Tibial nerve (tissue), 4 donors: ENCODE measurements at places on chromosomes 7 and 10. TPM values are rescaled to one million over a fixed set of nuclear protein-coding genes. Genes with fewer than 3 reads are reported as not detected.

- no peak for DNase-seq
Observed at GRCh38 chr10:3531670-3532069, 253.3 kb downstream of the KLF6 start.

PRLHR gene
- not detected for total RNA-seq

BHLHA15 gene
- total RNA-seq = not detected

DNA sequence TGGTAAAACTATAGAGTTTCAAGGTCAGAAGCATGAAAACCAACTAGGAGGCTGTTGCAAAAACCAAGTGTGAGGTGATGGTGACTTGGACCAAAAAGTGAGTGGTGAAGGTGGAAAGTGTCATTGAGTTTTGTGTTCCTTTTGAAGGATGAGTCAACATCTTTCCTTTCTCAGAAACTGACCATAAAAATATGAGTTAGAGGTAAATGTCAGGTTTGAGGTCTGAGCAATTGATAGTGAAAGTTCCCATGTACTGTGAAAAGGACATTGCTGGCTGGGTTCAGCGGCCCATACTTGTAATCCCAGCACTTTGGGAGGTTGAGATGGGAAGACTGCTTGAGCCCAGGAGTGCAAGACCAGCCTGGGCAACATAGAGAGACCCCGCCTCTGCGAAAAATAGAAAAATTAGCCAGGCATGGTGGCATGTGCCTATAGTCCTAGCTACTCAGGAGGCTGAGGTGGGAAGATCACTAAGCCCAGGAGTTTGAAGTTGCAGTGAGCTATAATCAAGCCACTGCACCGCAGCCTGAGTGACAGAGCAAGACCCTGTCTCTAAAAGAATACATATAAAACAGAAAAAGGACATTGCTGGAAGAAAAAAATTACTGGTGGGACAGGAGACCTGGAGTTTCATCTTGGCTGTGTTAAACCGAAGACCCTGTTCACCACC lies 89.3 kb upstream of the ARID5B start:
- no peak for DNase-seq

SEMA3E gene
- 0.60 TPM for total RNA-seq

DNA sequence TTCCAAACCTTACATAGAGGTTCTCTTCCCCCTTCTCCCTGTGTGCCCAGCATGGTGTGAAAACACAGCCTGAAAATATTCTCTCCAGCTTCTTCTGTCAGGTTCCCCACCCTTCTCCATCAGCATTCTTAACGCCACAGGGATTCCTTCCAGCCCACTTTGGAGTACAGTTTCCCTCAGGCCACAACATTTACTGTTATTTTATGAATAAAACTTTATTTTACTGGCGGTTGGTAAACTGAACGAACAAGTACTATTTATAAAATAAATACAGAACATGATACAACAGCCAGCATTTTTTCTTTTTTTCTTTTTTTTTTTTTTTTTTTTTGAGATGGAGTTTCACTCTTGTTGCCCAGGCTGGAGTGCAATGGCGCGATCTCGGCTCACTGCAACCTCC lies 31.6 kb upstream of the GPNMB start:
- no peak for DNase-seq

DNA sequence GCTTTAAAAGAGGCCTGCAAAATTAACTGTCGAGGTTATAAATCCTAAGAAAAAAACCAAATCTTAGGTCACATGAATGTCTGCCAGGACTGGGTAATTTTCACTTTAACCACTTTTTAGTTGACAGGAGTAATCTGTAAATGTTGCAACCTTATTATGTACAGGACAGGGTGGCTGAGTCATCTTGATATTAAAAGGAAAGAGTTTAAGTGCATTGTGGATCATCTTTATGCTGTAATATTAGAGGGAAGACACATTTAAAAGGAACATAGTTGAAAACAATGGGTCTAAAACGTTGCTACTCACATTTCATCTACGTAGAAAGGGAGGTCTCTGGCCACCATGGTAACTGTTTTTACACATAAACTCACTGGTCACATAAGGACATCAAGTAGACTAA lies 115.5 kb downstream of the LSMEM1 start:
- DNase-seq = no peak

DNA sequence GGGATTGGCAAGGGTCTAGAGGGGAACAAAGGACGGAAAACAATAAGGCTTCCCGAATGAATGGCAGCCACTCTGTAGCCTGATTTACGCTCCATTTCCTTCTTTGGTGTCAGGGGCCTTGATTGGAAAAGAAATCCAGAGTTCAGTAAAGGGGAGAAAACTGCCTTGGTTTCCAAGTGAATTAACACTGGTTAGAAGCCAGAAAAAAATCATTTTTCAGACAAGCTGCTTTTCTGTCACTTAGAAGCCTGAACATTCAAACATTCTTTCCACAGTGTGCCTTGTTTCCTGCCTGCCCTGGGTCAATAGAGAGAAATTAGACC lies 283 bp upstream of the TRDMT1 start:
- no peak for DNase-seq

PAPSS2 gene
- total RNA-seq = 32.8 TPM

FOXI2 gene
- 0.59 TPM for total RNA-seq

DNA sequence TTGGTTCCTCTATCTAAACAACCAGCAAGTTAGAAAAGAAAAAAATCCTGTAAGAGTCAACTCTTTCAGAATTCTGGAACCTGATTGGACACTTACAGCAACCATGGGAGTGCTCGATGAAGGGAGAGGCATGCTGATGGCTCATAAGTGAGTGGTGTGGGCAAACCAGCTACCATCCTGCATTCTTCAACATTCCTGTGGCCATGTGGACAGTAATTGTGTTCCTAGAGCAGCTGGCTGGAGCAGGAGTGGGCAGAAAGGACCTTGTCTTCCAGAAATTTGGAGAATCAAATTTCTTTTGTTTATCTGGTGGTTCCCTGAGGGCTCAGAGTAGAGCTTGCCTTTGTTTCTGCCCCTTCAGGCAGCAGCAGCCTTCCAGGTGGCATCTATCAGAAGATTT lies 22.5 kb upstream of the MYL7 start:
- no peak for DNase-seq

TMEM273 gene
- total RNA-seq = 37.9 TPM

UCN3 gene
- not detected for total RNA-seq

DNA sequence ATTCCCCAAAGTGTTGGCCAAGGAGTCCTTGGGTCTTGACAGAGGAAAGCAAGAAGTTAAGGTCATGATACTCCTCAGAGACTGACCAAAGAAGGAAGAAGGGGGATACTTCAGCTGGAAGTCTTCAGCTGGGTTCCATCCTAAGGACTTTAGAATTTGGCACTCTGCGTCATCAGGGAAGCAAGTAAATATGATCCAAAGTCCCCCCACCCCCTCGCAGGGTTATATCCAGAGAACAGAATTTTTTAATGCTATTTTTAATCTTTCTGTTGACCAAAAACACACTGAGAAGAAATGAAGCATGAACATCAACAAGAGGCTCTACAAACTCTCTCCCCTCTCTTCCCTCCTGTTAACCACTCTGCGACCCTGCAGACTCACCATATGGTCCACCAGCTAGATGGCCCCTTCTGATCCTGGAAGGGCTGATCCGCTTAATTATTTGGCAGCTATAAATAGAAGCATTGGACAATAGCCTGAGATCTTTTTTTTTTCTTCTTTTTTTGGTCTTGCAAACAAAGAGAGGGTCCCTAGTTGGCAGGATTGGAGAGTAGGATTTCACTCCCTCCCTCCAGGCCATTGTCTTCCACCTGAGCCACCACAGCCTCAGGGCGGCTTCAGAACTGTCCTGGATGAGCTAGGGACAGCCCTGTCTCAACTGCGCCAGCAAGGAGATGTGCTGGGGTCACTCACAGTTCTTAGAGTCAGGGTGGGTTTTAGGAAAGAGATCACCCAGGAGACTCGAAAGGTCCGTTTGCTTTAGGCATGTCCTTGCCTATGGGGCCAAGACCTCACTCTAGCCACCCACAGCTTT lies 196.0 kb downstream of the KCNMA1 start:
- no peak for DNase-seq

SFTPA1 gene
- total RNA-seq = not detected

DNA sequence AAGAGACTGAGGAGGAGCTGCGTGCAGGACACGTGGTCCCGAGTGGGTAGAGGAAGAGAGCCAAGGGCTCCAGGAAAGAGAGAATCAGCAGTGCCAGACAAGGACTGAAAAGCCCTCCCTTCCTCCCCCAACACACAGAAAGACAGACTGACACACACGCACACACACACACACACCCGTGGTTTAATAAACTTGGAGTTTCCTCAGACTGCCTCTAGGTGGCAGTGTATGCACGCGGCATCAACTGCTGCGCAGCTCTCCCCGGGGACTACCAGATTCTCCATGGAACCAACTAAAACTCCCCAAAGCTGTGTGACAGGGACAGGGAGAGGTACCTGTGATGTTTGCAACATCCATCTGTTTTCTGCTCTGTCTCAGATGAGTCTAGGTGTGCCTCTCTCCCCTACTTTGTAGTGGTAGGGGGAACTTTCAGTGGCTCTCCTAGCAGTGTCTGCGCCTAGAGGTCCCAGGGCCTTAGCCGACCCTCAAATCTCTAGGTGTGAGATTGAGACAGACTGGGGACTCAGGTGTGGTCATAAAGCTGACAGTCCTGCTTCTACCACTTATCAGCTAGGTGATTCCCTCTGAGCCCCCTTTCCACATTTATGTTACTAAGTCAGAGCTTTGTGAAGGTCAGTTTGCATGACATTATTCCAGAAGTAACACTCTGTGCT lies 9.3 kb upstream of the TSPAN14 start:
- peak; percentile 42 for DNase-seq

DNA sequence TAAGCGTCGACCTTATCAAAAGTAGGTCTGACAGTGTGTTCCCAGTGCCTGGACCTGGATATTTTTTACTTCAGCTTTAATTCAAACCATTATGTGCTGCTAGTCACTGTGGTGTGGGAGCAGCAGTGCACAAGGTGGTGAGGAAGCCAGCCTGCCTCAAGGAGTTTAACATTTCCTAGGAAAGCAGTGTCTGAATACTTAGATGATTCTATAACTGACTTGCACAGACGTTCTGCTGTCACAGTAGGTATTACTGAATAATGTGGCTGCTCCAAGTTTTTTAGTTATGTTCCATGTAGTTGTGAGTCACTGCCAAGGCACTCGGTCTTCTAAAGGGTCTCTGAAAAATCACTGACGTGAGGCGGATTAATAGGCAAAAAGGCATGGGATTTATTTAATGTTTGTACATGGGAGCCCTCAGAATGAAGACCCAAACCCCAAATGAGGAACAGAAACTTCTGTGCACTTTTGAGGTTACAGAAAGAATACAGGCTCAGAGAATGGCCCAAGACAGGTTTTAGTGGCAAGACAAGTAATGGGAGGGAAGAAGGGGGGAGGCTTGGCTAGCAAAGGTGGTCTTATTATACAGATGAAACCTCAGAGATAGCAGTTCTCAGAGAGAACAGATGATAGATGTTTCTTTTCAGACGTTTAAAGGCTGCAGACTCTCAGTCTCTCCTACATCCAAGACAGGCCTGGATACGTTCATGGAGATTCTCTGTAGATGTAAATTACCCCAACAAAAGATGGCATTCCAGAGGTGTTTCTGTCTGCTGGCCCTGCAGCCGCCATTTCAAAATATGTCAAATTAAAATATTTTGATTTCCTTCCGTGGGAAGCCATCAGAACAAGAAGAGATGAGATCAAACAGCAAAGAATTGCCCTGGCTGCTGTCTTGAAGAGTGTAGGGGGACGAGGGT lies 209.3 kb downstream of the SDK1 start:
- no peak for DNase-seq

CNPY1 gene
- total RNA-seq = 0.30 TPM

GRCh38 chr7:107386548-107387102 lies 83.2 kb upstream of the GPR22 start:
- DNase-seq = no peak

ZMIZ1 gene
- total RNA-seq = 88.2 TPM

GRCh38 chr10:13706175-13706574 lies 119.4 kb downstream of the PRPF18 start:
- DNase-seq = no peak

DNA sequence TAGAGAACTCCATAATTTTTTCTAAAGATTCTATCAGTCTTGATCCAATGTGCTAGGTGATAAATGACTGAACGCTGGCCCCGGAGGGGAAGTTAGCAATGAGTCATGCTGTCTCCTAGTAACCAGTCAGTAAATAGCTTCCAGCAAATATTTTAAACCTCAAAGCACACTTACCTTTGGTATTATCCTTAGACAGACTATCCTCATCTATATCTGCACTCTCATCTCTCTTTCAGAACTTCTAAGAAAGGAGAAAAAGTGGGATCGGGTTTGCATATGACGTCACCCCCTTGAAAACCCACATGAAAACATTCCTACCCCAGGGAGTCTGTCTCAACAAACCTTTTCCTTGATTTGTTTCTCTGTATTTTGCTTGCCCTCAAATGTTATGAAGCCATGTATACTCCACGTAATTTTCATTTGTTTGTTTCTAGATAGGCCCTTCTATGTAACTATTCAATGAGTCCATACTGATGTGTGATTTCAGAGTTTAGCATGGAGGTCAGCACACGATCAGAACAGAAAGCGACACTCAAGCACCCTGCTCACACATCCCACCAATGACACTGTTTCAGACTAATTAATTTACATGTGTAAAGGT lies 174.9 kb upstream of the NRP1 start:
- peak; percentile 39 for DNase-seq

DNA sequence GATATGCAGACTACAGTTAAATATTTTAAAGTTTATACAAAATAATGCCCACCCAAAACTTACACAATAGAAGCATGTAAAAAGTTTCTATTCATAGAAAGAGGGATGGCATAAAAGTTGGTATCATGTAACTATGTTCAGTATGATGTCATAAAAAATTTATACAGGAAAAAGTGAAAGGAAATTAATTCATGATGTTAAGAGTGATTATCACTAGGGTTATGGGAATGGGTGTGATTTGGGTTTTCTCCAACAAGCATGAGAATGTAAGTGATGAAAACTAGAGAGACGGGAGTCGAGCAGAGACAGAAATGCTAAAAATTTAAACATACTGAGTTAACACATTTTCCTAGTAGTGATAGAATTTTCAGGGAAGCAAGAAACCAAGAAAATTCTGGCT lies 52.7 kb downstream of the GDI2 start:
- no peak for DNase-seq

DNA sequence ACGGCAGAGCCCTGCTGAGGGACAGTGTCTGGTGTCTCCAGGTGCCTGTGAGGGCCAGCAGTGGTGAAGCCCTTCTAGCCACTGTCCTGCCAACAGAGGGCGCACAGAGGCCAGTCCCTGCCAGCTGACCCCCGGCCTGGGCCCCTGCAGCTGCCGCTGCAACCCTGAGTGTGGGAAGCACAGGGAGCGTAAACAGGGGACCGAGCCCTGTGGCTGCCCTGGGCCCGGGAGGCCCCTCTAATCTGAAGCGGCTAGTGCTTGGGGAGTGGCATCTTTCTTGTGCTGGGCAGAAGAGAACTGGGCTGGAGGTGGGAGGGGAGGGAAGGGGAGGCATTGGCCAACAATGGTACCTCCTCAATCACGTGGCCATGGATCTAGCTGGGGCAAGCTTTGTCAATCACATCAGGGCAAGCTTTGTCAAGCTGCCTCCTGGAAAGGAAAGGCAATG lies 34.6 kb downstream of the TRIM8 start:
- DNase-seq = peak; percentile 53

MSS51 gene
- 3.3 TPM for total RNA-seq

HOXA5 gene
- total RNA-seq = 14.9 TPM
